ENCODE measurements at places on chromosomes 6 and 20.

DNA sequence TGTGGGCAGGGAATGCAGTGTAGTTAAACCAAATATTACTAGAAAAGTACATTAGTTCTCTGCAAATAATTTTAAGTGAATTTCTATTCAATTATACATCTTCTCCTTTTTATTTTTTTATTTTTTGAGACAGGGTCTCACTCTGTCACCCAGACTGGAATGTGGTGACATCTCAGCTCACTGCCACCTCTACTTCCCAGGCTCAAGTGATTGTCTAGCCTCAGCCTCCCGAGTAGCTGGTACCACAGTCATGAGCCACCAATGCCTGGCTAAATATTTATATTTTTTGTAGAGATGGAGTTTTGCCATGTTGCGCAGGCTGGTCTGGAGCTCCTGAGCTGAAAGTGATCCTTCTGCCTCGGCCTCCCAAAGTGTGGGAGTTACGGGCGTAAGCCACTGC, 76.1 kb downstream of the ITCH start:
- no peak for DNase-seq

GRCh38 chr6:128478230-128479047, 42.0 kb downstream of the PTPRK start:
- no peak for DNase-seq

- DNase-seq, result no peak
These were observed 116.8 kb upstream of the TNFAIP3 start for GRCh38 chr6:137750297-137750696.

GRCh38 chr20:46195264-46196036, 77.3 kb downstream of the CD40 start:
- DNase-seq, result no peak

DNA sequence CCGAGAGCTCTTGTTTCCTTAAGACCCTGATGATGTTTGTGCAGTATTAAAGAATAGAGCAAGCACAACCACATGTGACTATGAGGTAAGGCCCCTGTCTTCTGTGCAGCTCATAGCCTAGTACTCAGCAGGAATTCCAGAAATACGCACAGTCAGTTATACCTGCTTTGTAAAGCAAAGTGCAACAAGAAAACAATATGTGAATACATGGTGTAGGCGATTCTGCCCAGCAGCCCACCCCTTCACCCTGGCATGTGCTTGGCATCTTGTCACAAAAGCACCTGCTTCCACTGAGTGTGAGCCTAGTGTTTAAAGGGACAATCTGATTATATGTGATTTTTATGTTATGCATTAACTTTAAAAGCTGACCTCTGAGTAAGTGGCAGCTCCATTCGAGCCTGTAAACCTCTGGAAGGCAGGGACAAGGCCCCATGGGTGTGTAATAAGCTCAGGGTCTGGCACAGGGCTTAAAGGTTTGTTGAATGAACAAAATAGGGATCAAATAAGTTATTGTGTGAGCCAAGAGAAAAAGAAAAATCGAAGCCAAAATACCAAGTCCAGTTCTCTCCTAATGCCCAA, 148.7 kb downstream of the DOK5 start:
- no peak for DNase-seq

- no peak for DNase-seq
These were observed 270.2 kb upstream of the PRDM1 start for GRCh38 chr6:105815661-105816555.

GRCh38 chr6:83862776-83863471, 3.4 kb downstream of the CYB5R4 start:
- no peak for DNase-seq

DNA sequence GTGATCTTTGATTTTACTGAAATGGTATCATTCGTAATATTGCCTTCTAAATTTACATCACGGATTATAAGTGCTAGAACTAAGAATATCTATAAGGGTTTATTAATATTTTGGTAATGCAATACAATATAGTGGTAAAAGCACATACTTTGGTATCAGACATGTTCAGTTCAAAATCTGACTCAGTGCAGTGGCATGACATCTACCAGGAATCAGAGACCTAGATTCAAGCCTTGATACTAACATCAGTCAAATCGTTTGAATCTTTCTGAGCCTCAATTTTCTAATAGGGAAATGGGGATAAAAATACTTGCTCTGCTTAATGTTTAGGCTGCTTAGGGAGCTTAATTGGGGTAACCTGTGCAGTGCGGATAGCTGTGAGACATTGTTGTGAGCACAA, 488.0 kb downstream of the BCKDHB start:
- no peak for DNase-seq

DNA sequence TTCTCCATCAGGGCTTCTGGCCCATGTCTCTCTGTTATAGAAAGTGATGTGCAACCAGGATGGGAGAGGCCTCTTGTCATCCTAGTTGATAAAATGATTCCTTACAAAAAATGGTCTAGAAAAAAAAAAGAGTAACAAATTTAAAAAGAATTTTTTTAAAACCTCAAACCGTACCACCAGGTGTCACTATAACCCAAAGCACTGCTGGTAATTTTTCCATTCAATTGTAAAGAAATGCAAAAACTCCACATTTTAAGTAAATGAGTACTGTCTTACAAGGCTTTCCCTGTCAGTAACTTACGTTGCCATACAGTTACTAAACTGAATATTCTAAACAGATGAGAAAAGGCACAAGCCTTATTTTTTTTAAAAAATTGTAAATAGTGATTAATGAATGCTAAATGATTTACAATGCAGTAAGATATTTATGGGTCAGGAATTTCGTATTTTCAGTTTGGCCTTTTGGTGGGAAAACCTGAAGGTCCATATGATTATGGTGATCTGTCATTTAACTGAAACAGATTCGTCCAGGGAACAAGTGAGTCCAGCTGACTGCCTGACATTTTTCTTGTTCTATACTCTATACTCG, 95.4 kb downstream of the OGFRL1 start:
- peak; percentile 44 for DNase-seq

DNA sequence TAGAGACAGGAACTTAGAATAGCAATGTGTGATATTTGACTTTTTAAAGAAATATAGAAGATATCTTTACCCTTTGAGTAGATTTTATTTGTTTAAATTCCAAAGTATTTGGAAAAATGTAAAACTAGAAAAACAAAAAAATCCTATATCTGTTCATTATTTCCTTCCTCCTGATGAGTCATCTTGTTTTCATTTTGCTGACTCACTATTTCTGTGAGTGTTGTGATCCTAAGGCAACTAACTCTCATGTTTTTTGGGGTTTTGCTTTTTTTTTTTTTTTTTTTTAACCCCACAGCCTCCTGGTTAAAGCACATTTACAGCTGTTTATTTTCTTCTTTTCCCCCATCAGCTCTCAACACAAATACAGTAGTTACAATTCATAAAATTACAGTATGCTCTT, 37.8 kb upstream of the THEMIS start:
- no peak for DNase-seq

GRCh38 chr6:50187351-50187921, 137.7 kb upstream of the DEFB112 start:
- no peak for DNase-seq

DNA sequence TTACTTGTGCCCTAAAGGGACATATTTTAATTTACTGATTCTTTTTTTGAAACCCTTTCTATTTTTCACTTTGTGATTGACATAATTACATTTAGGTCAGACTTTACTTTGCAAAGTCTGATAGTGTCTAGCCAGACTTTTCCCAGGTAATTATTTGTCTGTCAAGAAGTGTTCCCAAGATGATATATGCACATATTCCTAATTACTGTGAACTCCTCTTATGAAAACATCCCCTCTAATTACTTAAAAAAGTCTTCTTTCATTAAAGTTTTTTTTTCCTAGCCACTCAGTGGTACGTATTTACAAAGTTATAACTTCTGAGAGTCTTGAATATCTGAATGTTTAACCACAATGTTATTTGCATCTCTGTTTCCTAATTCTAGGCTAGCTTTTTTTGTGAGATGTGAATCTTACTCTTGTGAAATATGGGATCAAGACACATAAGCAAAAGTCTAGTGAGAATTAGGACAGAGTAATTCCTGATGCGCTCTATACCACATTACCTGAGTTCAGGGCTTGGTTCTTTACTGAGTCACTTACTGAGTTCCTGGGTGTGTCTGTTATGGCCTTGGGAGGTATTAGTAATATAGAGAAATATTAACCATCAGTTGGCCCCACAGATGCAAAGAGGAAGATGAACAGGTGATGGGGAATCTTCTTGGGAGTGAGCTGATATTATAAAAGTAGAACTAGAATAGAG, 27.9 kb downstream of the FAM83B start:
- no peak for DNase-seq

DNA sequence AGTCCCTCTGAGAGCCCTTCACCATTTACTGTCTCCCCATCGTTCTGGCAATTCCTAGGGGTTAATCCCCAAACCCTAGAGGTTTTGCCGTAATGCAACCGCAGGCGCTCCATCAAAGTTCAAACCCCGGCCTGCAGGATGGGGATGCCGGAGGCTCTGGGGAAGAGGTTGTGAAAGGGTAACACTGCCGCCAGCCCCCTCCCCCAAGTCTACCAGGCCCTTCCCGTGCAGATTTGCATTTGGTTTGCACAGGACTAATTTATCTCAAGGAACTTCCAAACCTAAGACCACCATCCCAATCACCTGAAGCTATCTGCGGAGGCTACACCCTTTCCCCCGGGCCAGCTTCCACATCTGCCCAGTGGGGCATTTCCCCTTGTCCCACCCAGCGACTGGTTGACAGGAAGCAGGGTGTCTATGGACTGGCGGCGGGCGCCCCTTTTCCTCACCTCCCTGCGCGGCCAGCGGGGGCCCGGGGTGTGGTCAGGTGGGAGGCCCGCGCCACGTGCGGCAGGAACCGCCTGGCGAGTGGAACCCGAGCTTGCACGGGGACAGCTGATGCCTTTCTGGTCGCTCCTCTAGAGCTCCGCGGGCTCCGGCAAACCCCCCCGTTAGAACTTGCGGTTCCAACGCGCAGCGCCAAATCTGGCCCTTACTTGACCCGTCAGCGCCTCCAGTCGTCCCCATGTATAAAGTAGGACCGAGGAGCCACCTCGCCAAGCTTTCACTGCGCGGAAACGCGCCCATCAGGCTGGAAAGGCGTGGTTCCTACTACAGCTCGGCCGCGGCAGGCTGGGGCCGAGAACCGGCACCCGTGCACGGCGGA, 9.4 kb upstream of the SLC4A11 start:
- no peak for DNase-seq

DNA sequence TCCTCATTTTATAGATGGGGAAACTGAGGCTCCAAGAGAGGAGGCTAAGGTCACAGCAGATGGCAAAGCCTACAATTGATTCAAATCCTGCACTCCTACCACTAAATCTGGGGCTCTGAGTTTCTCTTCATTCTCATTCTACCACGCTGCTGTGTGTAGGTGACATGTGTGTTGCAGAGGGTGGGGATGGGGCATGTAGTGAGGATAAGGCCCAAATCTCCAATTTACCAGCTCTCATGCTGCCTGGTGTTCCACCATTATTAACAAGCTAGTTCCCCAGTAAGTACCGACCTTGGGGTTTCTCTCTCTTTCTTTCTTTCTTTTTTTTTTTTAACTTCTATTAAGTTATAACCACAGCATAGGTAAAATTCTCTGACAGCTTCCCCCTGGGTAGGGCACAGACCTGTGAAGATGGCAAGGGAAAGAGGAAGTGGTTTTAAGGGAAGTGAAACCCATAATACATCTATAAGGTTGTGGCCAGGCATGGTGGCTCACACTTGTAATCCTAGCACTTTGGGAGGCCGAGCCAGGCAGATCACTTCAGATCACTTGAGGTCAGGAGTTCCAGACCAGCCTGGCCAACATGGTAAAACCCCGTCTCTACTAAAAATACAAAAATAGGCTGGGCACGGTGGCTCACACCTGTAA, 13.0 kb upstream of the MATN4 start:
- no peak for DNase-seq

GRCh38 chr6:38982470-38982869, 66.1 kb upstream of the GLP1R start:
- no peak for DNase-seq

DNA sequence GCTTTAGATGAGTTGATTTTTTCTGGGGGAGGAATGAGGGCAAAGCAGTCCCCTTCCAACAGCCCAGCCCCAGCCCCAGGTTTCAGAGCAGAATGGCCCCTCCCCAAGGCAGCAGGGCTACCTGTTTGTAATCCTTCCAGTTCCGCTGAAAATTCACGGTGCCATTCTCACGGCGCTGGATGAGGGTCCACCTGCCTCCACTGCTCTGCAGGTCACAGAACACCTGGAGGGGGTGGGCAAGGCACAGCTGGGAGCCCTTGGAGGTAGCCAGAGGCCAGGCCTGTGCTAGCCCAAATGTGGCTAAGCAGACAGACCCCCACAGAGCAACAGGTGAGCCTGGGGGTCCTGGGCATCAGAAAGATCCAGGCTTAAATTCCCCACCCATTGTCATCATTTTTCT, 36.5 kb downstream of the ANGPT4 start:
- DNase-seq, result no peak

DNA sequence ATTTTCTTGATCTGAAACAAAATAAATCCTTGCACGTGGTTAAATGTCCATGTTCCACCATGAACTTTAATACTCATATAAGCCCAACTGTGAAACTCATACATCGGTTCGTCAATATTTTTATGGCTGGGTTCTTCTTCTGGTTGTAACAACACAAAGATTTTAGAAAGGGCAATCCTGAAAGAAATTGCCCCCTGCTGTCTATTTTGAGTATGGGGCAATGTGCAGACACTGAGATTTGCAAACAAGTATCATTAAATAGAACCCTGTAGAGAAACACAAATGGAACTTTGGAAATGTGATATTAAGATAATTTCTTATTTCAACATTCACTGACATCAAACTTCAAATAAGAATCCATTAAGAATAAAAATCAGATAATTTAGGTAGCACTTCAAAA, 80.2 kb upstream of the PHACTR1 start:
- no peak for DNase-seq

DNA sequence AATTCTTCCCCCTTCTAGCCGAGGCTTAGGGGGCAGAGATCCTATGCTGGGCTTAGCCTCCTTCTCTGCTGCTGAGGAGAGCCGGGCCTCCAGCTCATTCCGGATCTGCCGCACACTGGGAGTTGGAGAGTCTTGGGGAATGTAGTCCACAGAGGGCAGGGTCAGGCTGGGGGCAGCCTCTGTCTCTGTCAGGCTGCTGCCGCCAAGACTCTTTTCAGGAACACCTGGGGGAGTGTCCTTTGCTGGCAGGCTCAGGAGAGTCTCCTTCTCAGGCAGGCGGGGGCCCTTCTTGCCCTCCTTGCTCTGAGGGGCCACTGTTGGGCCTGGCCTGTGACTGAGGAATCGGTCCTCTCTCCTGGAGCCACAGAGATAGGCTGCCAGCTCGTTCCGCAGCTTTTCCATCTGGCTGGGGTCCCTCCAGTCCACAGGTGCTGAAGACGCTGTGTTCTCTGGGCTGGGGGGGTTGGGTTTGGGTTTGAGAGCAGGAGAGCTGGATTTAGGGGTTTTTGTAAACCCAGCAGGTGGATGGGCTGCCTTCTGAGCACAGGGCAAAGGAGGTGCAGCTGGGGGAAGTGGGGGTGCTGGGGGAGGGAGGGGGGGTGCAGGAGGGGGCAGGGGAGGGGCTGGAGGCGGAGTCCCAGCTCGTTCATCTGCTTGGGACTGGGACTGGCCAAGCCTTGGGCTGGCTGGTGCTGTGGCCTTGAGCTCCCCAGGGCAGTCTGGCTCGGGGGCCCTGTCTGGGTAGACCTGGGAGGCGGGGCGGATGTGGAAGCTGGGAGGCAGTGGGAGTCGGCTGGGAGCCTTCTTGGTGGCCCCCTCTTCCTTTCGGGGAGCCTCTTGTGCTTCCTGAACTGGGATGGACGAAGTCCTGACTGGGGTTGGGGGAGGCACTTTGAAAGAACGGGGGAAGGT, 36.1 kb downstream of the C6orf132 start:
- DNase-seq, result no peak

Data from right renal cortex interstitium (tissue), 3 donors.